ENCODE measurements at places on chromosomes 1 and 21. TPM values are rescaled to one million over a fixed set of nuclear protein-coding genes. Genes with fewer than 3 reads are reported as not detected.

Gene TINAGL1
- 35.0 TPM for polyA plus RNA-seq

Gene DYRK3
- 1.5 TPM for polyA plus RNA-seq

Gene TGFBR3
- 7.5 TPM for polyA plus RNA-seq

Gene TRIM63
- not detected for polyA plus RNA-seq

Gene LMO4
- 18.1 TPM for polyA plus RNA-seq

Gene TCEA3
- polyA plus RNA-seq, result 142 TPM

Gene ACTL8
- polyA plus RNA-seq, result not detected

Gene S100A16
- 110 TPM for polyA plus RNA-seq

Measured in liver (tissue), 10 donors.